Ovary (tissue), 10 donors: ENCODE measurements at places on chromosomes 3 and 15. TPM values are rescaled to one million over a fixed set of nuclear protein-coding genes. Genes with fewer than 3 reads are reported as not detected.

- no peak for DNase-seq
These were observed 91.7 kb downstream of the FRMD4B start for GRCh38 chr3:69294014-69294766.

DNA sequence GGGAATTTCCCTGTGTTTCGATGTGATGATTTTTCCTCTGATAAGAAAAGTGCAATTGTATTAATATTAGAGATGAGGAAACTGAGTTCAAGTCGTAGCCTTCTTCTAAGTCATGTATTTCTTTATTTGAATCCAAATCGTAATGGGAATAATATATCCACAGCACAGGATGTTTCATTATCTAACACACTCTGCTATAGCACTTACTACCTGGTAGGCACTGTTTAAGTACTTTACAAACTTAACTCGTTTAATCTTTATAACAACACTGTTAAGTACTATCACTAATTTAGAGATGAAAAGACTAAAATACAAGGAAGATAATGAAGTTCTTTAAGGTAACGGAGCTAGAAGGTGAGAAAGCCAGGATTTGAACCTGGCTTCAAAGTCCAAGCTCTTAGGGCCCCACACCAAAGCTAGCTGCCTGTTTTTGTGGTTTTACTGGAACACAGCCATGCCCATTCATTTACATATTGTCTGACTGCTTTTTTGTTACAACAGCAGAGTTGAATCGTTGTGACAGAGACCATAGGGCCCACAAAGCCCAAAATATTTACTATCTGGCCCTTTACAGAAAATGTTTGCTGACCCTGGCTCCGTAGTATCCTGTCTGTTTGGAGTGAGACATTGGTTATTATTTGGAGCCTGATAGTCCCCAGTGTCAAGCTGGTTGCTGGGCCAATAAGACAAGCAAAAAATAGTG lies 9.6 kb upstream of the ATP13A3 start:
- DNase-seq, result no peak

DNA sequence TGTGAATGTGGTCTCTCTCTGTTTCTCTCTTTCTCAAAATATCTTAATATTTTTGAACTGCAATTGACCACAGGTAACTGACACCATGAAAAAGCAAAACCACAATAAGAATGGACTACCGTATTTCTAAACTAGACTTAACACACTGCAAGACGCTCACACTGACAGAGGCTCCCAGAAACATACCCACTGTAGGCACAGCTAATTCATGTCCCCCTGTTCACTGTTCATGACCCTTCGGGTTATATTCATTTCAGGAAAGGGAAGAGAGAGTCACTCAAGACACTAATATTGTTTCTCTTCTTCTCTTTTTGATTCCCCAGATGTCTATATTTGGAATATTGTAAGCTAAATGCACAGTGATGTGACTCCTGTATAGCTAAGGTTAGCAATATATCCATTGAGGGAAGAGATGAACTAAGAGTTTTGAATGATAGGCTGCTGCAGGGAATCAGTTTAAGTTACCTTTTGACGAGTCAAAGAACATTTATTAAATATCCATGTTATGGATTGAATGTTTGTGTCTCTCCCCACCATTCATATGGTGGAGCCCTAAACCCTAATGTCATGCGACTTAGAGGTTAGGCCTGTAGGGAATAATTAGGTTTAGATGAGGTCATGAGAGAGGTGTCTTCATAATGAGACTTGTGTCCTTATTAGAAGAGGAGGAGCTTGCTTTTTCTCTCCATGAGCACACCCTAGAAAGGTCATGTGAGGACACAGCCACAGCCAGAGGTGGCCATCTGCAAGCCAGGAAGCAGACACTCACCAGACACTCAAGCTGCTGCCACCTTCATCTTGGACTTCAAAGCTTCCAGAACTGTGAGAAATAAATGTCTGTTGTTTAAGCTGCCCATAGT lies 216.6 kb upstream of the GRM7 start:
- no peak for DNase-seq

DNA sequence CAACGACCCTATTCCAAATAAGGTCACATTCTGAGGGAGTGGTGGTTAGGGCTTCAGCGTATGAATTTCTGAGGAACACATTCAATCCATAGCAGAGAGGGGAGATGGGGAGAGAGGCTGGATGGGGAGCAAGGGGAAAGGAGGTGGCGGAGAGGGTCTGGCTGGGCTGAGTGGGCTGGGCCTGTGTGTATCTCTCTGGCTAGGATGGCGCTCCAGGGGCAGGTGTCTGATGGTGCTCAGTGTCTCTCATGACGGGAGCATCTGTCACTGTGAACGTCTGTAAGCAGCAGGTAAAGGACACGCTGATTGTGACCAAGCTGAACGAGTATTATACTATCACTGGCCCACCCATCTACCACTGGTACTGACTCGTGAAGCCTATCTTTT lies 159.6 kb downstream of the XXYLT1 start:
- DNase-seq, result no peak

SCN11A gene
- 0.30 TPM for polyA plus RNA-seq
